COR-L47 (cell line): ENCODE measurements at places on chromosomes 7 and 10.

DNA sequence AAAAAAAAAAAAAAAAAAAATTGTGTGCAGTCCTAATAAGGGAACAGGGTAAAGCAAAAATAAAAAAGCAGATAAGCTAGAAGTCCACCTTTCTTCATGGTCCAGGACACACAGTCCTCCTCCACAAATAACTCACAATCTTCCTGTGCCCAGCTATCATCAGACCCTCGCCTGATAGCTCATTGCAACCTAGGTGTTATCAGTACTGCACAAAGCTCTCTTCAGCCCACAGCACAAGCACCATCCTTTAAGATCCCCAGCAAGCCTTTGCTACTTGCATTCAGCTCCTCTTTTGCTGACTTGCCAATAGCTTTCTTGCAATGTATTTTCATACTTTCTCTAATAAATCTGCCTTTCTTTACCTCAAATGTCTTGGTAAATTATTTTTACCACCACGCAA lies 5.0 kb downstream of the NDUFA5 start:
- no peak for DNase-seq

DNA sequence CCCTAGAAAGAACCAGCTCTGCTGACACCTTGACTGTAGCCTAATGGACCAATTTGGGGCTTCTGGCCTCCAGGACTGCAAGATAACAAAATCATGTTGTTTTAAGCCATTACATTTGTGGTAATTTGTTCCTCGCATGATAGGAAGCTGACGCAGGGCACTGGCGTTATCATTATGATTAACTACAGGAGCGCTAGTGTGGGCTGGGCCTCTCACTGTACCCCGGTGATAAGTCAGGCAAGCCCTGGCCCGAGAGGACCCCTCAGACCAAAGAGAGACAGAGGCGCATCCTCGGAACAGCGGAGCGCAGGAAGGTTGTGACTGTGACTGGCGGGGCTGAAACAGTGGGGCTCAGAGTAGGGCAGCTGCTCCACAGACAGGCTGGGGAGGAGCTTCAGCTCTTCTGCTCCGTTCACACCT lies 150.3 kb upstream of the CHST15 start:
- DNase-seq: no peak

DNA sequence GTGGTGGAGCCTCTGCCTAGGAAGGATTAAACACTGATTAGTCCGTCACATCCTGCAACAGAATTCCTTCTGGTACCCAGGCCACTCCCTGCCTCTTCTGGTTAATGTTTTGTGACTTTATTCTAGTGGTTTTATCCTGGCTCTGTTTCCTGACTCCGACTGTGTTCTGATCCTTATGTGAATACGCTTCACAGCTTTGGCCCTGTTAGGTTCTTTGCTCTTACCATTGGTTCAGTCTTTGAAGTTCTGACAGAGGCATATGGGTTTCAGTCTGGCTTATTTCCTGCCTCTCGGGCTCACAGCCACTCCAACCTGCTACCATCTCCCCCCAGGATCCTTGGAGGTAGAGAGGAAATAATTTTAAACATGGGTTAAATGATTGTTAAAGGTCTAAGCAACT lies 23.2 kb upstream of the FGL2 start:
- no peak for DNase-seq

- DNase-seq: no peak
Measured at GRCh38 chr7:5701085-5701914, 80.2 kb downstream of the RNF216 start.

DNA sequence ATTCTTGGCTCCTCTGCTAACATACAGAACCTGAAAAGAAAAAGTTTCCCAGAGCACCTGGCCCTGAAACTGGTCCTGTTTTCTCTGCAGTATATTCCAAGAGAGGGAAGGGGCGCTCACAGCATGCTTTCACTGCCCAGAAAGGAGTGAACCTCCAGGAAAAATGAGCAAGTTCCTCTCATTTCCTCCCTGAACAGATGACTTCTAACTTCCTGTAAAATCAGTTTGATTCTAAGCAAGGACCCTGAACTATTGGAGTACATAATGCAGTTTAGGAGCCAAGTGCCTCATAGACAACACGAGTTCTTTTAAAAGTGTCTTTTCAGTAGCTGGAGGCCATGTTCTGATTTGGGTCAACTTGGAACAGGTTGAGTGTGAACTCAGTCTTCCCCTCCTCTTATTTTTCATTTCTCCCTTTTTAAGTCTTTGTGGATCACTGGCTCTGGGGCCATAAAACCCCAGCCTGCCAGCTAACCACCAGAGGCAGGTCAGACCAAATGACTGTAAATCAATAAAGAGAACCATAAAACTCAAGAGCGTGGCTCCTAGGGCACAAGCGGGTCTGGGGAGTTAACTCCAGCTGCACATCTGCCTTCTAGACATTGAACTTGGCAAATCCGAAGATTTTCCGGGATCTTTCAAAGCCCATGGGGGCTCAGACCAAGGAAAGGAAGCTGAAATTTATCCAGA lies 5.9 kb upstream of the LRRC18 start:
- DNase-seq: no peak

DNA sequence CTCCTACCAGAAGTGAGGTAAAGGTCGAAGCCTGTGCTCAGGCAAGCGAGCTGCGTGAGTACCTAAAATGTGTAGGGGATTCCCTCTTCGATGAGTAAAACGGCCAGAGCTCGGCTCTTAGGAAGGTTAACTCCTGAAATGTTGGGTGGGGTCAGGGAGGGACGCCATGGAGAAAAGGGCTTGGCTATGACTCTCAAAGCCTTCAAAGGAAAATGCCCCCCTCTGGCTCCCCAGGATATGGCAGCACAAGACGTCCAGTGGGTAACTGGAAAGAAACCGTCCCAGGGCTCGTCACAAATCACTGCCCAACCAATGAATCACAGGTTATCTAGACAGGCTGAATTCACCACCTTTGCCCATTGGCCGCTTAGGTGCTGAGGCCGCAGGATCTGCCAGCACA lies 58.0 kb downstream of the CALML3 start:
- DNase-seq: no peak

DNA sequence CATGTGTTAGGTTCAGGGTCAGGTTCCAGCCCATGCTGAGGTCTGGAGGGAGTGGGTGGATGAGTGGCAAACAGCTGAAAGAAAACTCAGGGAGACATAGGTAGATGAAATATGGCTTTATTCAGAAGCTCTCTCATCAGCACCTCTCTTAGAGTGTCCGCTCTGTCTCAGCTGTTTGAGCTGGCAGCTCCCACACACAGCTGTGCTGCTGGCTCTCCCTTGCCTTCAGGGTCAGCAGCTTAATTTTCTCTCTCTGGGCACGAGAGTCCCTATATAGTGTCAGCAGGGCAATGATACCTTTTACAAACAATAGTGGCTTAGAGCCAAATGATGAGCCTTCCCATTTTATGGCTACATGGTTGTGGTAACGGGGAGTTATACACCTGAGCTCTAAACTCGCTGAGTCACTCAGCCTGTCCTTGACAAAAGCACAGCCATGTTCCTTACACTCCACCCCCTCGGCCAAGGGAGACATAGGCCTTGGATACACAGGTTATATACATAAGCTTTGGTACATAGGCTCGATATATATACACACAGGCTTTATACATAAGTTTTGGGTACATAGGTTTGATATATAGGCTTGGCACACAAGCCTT lies 10.4 kb downstream of the RNF133 start:
- peak; percentile 4 for DNase-seq

DNA sequence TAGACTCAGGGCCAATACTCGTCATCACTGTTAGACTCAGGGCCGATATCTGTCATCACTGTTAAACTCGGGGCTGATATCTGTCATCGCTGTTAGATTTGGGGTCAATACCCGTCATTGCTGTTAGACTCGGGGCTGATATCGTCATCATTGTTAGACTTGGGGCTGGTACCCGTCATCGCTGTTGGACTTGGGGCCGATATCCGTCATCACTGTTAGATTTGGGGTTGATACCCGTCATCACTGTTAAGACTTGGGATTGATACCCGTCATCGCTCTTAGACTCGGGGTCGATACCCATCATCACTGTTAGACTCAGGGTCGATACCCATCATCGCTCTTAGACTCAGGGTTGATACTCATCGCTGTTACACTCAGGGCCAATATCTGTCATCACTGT lies 56.5 kb downstream of the BEND7 start:
- no peak for DNase-seq

- peak; percentile 30 for DNase-seq
Measured at GRCh38 chr7:90749774-90750173, 153.7 kb downstream of the CDK14 start.

DNA sequence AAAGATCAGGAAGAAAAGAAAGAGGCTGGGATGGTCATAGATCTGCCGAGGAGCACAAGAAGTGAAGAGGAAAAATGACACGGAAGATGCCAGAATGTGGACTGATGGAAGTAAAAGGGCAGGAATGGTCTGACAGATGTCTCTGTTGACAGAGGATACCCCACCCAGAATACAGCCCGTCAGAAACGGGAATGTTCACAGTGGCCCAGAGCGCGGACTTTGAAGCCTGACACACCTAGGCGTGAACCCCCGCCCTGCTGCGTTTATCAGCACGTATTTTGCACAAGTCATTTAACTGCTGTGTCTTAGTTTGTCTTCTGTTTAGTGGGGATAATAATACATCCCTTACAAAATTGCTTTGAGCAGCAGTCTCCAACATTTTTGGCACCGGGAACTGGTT lies 27.1 kb downstream of the AKR1B1 start:
- DNase-seq: no peak
